ENCODE measurements at places on chromosomes 7 and 10.

DNA sequence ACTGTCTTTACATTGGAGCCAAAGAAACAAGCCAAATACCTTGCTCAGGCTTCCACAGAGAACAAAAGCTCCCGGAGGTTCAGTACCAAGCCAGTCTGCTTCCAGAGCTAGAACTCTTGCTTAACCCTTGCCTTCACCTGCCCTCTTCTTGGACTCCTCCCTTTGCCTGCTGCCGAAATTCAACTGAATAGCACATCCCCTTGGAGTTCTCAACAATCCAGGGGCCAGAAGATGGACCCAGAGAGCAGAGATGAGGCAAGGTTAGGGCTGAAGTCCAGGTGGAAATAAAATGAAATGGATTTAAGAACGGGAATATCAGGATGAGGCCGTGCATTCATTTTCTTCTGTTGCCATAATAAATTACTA, 876 bp upstream of the PIK3AP1 start:
- DNase-seq = no peak

DNA sequence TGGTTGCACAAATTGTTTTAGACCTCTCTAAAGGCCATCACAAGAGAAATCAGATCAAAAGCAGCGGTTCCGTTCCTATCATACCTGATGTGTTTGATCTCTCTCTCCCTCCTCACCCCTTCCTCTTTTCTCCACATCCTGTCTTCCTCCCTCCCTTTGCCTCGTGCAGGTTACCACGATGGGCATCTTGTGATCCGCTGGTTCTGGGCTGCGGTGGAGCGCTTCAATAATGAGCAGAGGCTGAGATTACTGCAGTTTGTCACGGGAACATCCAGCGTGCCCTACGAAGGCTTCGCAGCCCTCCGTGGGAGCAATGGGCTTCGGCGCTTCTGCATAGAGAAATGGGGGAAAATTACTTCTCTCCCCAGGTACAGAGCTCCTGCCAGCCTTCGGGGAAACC, 28.5 kb upstream of the STK17A start:
- no peak for DNase-seq

DNA sequence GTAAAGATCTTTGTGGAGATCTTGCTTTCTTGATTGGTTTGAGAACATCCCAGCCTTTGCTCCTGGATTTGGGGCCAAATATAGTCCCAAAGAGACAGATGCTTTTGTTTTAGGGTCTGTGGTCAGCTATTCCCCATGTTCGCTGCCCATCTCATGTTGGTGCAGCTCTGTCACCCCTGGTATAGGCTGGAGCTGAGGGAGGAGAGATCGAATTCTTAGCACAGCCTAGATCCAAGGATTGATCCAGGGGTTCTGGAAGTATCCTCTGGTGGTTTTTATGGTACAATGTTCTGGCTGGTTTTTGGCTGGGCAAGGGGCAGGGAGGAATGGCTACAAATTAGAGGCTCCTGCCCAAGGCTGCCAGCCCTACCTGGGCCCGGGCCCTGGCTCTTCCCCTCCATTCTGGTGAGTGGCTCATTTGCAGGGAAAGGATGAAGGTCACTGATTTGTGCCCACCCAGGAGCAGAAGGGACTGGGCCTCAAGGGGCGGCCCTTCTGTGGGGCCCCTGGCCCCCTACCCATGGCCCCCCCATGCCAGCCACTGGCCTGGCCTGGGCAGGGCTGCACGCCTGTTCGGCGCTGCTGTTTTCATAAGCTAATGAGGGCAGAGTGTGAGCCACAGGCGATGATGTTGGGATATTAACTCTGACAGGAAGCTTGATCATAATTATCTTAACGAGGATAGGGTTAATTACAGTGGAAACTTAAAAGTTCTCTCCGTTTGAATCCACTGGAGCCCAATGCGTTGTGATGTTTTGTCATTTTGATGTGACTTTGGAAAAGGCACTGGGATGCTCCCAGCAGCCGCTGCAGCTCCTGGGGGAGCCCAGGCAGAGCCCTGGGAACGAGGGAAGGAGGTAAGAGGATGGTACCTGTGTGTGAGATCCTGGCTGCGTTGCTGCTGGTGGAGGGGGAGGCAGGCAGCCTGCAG, 600.6 kb downstream of the LRMDA start:
- DNase-seq = no peak

- DNase-seq = no peak
These were observed 48.3 kb upstream of the OCM2 start for GRCh38 chr7:98038321-98038720.

DNA sequence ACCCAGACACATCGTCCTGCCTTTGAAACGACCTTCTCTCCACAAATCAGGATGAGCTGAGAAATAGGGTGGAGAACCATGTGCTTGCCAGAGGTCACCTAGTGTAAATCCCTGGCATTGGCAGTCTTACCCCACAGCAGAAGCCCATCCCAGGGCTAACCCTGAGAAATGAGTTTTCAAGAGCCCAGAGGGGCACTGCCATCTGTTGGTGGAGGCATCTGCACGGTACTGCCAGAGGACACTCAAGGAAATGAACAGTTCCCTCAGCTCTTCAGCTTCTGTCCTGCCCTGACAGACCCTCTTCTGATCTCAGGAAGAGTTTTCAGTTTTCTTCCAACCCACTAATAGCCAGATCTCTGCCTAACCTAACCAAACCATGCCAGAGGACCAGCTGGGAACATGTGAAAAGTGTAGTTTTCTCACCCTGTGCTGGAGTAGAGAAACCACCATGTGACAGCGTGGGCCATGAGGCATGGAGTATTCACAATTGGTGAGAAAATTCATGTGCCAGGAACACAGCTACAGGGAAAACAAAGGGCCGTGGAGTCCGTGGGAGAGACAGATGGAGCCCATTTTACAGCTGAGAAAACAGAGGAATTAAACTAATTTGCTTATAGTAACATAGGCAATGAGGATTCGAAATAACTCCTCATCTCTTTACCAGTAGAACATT, 37.7 kb upstream of the ITPRID1 start:
- DNase-seq = no peak

- DNase-seq = no peak
These were observed 199.5 kb upstream of the NFE2L3 start for GRCh38 chr7:25952261-25953057.

DNA sequence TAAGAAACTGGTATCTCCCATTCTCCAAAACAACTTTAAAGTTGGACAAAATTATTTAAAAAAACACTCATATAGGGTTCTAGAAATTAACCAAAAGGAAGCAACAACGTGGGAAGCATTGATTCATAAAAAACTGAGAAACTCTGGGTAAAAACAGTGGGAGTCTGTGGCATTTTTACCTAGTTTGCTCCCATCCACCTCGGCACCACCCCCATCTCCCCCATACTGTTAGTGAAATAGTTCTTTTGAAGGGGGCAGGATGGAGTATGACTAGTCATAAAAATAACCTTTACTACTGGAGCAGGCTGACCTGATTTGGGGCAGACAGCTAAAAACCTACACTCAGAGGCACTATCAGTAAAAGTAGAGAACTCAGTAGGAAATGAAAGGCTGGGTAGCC, 123.2 kb downstream of the AVL9 start:
- DNase-seq = no peak

DNA sequence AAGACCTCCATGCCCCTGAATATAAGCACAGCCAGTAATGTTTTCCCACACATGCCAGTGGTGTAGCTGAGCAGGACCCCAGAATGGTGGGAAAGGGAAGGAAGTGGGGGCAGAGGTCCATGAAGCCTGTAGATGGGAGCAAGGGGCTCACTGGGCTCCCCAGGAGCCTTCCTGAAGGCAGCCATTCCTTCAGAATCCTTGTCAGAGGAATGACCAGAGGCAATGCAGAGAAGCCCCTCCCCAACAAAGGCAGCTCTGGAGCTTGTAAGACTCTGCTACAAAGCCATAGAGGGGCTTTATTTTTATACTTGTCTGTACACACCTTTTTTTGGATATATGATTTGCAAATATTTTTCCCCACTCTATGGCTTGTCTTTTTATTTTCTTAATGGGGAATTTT, 165.0 kb upstream of the TCF7L2 start:
- no peak for DNase-seq

GRCh38 chr10:110312206-110312605, 7.5 kb upstream of the SMNDC1 start:
- no peak for DNase-seq

DNA sequence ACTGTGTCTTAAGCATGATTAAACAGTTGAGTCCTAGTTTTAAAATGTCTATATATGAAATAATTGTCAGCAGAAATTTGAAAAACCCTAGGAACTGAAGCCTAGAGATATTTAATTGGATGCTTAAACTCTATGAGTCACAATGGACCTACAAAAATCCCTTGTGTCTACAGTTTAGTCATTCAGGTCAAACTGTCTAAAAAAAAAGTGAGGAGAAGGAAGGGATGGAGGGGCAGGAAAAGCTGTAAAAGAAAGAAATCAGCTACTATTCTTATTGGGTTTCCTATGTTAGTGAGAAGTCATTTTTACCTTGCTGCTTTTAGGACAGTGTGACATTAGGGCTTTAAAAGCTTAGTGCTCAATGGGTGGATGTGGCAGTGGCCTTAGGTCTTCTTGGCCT, 406.1 kb upstream of the FZD8 start:
- DNase-seq = no peak

GRCh38 chr10:13703997-13704536, 117.3 kb downstream of the PRPF18 start:
- DNase-seq = no peak

GRCh38 chr10:48366261-48366660, 59.8 kb downstream of the MAPK8 start:
- no peak for DNase-seq

DNA sequence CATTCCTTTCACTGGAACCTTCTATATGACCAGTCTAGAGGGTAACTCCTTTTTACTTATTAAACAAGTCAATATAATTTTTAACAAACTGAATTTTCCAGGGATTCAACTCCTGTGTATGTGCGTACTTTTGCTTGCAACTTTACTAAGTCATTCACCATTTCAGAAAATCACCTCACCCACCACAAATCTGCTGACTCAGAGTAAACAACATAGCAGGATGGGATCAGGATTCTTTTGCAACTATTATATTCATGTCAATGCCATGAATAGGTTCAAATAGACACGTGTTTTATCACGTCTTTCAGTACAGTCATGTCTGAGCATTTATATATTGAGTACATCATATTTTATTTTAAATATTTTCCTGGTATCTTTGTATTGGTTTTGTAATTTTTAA, 14.5 kb downstream of the CTTNBP2 start:
- DNase-seq = no peak

DNA sequence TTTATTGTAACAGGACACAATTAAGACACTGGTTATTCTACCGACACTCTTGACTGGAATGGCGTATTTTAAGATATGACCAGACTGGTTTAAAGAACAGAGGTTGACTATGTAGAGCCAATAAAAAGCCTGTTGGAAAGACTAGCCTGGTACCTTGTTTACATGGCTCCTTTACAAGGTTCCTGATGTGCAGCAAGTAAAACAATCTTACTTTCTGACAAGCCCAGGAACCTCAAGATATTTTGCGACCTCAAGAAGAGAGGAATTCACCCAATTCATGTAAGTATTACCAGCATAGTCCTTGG, 14.1 kb downstream of the LARP4B start:
- no peak for DNase-seq

DNA sequence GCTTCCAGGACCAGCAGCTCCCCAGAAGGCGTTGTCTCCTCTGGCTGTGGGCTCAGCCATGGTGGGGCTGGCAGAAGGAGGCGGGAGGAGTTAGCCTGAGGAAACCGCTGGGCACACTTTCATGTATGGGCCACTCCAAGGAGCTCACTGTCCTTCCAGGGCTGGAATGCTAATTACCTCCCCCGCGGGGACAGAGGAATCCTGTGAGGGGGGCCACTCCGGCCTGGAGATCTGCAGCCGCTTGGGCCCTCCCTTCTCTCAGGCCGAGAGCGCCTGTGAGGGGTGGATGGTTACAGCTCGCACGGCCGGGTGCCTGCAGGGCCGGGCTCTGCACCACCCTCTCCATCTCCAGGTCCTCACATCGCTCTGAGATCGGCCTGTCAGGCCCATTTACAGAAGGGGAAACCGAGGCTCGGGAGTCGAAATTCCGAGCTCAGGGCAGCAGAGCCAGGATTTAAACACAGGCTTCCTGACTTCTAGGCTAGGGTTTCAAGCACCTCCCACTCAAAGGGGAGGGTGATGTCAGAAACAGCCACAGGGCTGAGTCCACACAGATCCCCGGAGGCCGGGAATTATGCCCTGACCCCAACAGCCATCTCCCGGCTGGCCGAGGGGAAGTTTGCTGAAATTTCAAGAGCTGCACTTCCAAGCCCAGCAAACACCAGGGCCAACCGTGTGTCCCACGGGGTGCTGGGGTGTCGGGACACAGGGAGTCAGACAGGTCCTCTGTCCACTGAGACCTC, 59.1 kb downstream of the PDGFA start:
- no peak for DNase-seq

DNA sequence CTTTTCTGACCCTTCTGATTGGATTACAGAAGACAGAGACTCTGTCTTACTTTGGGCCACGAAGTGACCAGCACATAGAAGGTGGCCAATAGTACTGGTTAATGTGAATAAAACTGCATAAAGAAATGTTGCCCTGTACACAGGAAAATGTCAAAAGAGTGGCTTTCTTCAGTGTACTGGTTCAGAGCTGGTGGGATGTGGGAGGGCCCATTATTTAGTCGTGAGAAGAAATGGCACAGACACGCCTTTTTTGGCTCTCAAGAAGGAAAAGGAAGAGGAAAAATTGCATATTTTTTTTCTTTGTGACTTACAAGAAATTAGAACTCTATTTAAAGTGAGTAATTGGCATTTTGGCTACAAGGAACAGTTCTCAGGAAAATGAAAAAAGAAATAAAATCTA, 129.7 kb downstream of the DGKI start:
- no peak for DNase-seq

- DNase-seq = no peak
These were observed 104.2 kb downstream of the CABCOCO1 start for GRCh38 chr10:61766927-61767326.

DNA sequence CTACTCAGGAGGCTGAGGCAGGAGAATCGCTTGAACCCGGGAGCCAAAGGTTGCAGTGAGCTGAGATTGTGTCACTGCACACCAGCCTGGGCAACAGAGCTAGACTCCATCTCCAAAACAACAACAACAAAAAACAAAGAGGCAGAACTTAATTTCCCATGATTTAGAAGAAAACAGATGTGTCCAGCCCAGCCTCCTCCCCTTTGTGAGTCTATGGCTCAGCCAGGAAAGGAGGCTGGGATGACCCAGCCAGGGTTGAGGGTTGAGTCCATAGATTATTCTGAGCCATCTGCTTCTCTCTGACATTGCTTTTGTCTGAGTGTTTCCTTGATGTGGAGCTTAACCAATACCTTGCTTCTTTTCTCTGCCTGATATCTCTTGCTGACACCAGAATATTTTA, 994.1 kb downstream of the TYW1 start:
- DNase-seq = no peak

GRCh38 chr7:1490837-1491236, 13.4 kb downstream of the INTS1 start:
- no peak for DNase-seq

- no peak for DNase-seq
These were observed 26.5 kb upstream of the GOT1 start for GRCh38 chr10:99456931-99457288.

- no peak for DNase-seq
These were observed 916 bp downstream of the LAMB1 start for GRCh38 chr7:108001764-108002725.

- DNase-seq = no peak
These were observed 51.0 kb downstream of the UNC5B start for GRCh38 chr10:71263376-71263775.

- DNase-seq = no peak
These were observed 1.3 kb upstream of the CLDN12 start for GRCh38 chr7:90401989-90402388.

All from HS-27A (cell line).